Foreskin keratinocyte (primary cell): ENCODE measurements at places on chromosomes 12 and 14.

DNA sequence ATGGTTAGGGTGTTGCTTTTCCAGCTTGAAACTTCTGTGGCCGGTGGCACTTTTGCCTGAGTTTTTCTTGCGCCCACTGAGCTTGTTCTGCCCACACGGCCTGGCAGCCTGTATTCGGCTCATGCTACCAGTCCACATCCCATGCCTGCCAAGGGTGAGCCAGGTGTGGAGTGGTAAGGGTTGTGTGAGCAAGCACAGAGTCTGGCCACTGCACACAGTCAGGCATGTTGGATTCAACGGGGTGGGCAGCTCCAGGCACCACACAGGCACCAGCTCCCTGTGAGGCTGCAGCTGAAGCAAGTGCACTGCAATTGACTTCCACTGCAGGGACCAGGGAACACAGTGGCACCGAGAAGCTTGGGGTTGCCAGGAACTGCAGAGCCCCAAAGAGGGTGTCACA, 18.8 kb upstream of the NTS start:
- no peak for DNase-seq

DNA sequence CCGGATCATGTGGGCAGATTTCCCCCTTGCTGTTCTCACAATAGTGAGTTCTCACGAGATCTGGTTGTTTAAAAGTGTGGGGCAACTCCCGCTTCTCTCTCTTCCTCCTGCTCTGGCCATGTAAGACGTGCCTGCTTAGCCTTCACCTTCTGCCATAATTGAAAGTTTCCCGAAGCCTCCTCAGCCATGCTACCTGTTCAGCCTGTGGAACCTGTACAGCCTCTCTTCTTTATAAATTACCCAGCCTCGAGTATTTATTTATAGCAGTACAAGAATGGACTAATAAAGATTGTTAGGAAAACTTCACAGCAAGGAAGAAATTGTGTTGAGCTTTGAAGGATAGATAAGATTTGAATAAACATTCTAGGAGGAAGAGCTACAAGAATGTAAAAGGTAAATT, 52.1 kb downstream of the KDM5A start:
- no peak for DNase-seq

- DNase-seq = no peak
Observed at GRCh38 chr14:60657456-60658210, 8.4 kb upstream of the SIX1 start.

DNA sequence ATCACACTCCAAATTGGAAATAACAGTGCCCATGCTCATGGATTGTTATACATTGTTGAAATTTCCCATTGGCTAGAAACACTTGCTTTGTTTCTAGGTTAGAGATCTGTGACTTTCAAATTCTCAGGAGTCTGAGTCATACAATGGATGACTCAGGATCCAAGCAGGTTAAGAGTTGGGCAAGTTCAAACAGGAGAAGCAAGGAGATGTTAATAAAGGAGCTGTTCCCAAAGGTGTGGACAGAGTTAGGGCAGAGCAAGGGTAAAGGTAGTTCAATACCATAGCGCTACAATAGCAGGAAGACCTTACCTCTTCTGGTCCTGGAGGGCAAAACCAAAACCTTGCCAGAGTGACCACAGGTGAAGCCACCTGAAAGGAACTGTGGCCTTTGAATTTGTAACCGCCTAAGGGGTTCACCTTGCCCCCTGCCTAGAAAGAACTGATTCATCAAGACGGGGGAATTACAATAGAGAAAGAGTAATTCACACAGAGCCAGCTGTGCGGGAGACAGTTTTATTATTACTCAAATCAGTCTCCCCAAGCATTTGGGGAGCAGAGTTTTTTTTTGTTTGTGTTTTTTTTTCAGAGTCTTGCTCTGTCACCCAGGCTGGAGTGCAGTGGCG, 4.2 kb upstream of the AMN1 start:
- peak; percentile 97 for DNase-seq

DNA sequence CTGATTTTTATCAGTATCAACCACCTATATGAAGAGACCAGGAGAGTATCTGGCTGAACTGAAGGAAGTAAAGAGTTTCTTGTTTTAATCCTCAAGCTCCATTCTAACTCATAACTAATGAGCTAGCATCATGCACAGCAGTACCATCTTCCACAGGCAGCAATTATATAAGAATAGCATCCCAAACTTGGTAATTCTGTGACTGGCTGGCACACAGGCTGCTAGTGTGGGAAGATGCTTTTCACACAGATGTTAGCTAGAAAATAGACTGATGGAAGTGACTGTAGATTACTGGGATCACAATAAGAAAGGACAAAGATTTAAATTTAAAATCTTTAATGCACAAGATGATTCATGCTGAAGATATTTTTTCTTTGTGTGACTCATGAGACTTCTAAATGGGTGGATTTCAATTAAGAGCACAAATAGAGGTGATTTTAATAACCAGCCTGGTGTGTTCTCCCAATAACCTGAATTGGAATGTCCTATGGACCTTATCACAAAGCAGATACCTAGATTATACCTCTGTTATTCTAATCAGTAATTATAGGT, 417.7 kb upstream of the ATXN7L3B start:
- DNase-seq = no peak

DNA sequence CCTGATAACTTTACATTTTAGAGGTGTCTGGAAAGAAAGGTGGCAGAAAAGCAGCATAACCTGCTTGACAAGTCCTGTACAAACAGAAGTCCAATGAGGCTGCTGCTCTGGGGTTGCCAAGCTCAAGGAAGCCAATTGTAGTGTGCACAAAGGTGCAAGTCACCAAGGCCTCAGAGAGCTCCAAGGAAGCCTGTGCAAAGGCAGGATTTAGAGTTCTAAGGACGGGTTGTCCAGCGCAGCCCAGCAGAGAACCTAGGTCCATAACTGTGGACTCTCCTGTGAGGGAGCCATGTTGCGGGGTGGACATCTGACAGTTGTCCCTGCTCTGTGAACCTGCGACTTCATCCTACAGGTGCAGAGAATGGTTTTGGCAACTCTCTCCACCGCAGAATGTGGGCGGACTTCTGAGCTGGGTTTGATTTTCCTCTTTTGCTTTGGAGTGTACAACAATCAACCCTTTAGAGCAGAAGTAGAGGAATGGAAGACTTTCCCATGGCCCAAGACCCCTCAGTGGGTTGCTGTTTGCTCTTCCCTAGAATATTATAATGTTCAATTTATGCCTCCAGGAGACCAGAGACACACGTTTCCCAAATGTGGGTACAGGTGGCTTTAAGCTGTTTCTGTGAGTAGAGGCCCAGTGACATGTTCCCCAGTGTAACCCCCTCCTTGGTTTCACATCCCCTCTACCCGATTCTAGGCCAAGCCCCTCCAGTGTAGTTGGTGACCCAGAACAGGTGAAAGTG, 81.0 kb downstream of the ETV6 start:
- peak; percentile 60 for DNase-seq

- DNase-seq = no peak
Observed at GRCh38 chr14:71318097-71318459, 410.8 kb downstream of the PCNX1 start.

DNA sequence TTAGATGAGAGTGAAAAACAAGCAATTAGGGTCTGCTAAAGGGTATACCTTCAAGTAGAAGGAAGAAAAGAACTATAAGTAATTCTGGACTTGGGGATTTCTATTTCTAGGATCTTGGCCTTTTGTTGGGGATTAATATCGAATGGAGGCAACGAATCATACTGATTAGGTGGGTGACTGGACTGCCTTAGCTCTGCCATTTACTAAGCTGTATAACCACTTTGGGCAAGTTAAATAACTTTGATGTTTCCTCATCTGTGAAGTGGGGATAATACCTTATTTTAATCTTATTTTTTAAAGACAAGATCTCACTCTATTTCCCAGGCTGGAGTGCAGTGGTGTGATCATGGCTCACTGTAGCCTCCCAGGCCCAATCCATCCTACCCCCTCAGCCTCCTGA, 6.6 kb downstream of the IKBIP start:
- DNase-seq = no peak

GRCh38 chr12:117853600-117853999, 115.2 kb downstream of the KSR2 start:
- DNase-seq = peak; percentile 79

GRCh38 chr14:28398506-28398905, 368.1 kb upstream of the FOXG1 start:
- DNase-seq = no peak

DNA sequence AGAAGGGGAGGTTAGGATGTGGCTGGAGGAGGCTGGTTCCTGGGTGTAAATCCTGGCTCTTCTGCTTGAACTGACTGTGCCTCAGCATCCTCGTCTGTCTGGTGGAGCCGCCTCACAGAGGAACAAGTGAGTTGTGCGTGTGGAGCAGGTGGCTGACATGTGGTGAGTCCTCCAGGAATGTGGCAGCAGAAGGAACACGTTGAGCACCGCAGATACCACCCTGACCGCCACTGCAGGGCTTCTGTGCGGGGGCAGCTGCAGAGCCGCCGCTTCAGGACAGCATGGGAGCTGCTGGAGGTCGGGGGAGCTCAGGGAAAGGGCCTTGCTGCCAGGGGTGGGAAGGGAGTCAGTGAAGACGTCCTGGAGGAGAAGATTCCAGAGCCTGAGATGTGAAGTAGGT, 48.9 kb downstream of the TRAF3 start:
- DNase-seq = no peak

DNA sequence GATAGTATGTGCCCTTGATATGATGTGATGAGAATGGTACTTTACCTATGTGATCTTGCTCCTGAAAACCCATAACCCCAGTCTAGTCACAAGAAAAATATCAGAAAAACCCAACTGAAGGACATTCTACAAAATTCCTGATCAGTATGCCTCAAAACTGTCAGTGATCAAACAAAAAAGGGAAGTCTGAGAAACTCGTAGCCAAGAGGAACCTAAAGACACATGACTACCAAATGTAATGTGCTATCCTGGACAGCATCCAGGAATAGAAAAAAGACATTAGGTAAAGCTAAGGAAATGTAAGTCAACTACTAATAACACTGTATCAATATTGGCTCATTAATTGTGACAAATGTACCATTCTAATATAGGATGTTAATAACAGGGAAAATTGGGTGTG, 4.1 kb upstream of the WIF1 start:
- DNase-seq = no peak

DNA sequence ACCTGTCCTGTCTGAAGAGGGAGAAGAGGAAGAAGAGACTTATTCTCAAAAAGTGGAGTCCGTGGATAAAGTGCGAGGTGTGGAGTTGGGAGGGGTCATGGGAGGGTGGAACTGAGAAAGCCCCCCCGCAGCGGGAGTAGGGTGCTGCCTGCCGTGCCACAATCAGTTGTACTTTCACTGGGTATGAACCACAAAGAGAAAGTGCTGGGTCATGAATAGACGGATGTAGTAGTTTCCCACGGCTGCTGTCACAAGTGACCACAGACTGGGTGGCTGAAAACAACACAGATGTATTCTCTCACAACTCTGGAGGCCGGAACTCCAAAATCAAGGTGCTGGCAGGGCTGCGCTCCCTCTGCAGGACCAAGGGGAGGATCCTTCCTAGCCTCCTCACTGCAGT, 5.5 kb downstream of the DNAH10 start:
- no peak for DNase-seq

DNA sequence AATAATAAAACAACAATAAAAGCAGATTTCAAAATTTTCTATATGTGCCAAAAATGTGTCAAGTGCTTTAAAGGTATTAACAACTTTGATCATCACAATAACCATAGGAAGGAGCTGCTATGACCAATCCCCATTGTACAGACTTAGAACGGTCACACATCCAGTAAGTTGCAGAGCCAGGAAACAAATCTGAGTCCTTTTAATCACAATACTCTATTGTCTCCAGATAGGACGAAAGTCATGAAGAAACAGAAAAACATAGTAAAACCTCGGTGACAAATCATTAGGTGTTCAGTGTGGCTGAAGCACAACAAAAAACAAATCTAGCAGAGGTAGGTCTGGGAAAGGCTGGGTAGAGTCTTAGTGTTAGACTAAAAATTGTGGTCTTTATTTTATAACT, 178.8 kb downstream of the GRIP1 start:
- no peak for DNase-seq

- DNase-seq = no peak
Observed at GRCh38 chr14:93778453-93778852, 9.8 kb downstream of the PRIMA1 start.

DNA sequence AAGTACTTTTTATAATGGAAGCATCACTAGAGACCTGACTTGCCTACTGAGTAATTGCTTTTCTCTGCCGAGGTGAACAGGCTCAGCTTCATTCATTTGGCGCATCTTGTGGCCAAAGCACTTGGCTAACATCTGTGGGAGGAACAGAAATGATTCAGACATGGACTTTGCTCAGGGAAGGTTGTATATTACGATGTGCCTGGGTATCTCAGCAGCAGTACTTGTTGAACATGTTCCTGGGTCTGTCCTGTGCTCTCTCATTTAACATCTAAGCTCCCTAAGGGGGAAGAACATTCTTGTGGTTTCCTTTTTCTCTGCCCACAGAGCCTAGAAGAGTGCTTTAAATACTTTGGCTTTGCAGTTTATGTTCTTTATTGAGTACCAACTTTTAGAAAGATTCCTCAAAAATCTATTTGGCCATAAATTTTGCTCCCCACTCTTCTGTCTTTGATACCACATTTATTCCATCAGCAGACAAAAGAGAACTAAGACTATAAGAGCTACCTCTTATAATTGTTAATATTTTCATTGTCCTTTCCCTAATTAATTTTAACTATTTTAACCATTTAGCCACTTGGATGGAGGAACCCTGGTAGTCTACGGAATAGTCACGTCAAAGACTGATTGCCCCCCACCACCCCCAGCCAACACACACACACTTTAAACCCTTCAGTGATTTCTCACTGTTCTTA, 101.2 kb upstream of the EGLN3 start:
- peak; percentile 95 for DNase-seq

- no peak for DNase-seq
Observed at GRCh38 chr12:111155521-111155920, 213.4 kb downstream of the PHETA1 start.

DNA sequence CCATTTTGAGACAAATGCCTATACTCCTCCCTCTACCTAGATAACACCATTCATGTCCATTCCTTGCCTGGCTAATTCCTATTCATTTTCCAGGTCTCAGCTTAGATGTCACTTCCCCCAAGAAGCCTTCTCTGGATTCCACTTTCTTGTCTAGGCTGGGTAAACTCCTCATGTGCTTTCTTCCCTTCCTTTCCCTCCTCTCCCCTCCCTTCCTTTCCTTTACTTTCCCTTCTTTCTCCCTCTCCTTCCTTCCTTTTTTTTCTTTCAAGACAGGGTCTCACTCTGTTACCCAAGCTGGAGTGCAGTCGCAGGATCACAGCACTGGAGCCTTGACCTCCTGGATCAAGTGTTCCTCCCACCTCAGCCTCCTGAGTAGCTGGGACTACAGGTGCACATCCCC, 3.5 kb upstream of the UTP20 start:
- no peak for DNase-seq

GRCh38 chr12:26659930-26660329, 173.1 kb downstream of the ITPR2 start:
- DNase-seq = no peak

DNA sequence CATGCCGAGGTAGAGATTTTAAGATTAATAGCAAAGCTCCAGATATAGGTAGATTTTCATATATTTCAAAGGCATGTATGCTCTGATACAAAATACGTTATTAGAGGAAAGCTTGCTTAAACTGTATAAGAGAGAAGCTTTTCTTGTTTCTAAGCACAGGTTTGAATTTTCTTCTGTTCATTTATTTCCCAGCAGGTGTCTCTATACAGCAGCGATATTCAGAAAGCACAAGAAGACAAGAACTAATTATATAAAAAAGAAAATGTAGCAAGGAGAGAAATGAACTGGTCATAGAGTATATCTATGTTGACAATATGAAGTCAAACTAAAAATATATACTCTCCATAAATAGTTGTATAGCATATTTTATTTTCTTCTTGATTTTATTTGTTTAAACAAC, 307.4 kb upstream of the NOVA1 start:
- no peak for DNase-seq
